ENCODE measurements at places on chromosomes 6 and 20.

GRCh38 chr6:138487102-138487604 lies 12.1 kb downstream of the NHSL1 start:
- DNase-seq, result no peak

DNA sequence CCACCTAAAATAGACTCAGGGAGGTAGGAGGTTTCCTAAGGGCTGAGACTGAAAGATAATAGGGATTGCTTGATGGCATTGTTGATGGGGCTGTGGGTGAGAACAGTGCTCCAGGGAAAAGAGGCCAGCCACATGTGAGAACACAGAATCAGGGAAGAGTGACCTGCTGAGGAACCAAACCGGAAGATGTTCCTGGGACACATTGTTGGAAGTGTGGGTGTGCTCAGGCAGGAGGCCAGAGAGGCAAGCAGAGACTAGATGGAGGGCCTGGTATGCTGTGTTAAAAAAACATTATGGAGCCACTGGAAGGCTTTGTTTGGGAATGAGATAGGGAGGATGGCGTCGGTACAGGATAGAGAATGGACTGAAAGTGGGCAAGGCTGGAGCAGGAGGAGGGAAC lies 23.3 kb downstream of the RNF144B start:
- DNase-seq, result no peak

DNA sequence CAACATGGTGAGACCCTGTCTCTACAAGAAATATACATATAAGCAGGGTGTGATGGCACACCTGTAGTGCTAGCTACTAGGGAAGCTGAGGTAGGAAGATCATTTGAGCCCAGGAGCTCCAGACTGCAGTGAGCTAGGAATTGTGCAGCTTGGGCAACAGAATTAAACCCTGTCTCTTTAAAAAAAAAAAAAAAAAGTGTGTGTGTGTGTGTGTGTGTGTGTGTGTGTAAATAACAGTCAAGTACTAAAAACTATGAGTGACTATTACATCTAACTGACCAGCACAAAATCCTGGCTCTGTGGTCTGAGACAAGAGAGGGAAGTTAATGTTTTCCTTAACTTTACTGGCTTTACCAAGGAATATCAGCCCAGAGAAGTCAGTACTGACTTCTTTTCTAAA lies 32.8 kb downstream of the REPS1 start:
- no peak for DNase-seq

- no peak for DNase-seq
Measured at GRCh38 chr6:118565311-118565960, 17.3 kb downstream of the PLN start.

DNA sequence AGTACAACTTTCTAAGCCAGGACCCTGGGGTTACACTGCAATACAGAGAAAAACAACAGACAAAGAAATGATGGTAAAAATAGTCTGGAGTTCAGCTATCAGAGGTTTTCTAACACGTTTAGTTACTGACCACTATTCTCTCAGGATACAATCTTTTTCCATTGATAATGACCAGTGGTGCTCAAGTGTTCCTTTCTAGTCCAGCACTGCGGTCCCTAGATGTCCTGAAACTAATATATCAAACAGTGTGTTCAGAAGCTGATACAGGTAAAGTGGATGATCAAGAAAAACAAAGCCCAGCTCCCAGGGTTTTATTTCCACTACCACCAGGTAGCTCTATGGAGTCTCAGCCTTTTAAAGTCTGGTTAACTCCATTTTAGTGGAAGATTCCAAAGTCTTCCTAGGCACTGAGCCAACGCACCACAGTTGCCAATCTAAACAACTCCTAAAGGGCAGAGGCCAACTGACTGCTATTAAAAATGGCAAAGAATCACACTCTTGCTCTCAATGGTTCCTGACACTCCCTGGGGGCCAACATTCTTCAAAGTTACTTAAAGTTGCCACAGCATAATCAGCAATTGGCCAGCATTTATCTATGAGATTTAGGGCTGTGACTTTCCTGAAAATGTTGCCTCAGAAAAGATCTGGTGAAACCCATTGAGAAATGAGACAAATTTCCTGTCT lies 38.2 kb downstream of the DZANK1 start:
- DNase-seq, result no peak

All from NCI-H2081 treated with DMSO at 0.1 percent for 48 hours (cell line).